ENCODE measurements at places on chromosomes 2 and 18.

DNA sequence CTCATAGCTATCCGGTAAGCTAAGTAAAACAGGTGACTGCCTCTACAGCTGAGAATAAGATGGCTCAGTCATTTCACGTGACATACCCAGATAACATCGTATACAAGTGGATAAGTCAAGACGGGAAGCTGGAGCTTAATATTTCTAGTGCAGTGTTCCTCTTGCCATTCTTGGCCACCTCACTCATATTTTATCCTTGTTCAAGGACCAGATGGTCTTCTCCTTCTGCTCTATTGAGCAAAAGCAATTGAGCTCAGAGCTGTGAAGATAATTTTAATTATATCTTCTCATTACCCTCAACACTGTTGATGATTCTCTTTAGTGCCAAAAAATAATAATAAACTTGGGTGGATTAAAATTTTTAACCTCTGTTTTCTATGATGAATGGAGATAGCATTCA is 201.1 kb downstream of the DCC start:
- DNase-seq = no peak

- peak; percentile 89 for DNase-seq
These were observed 12.2 kb downstream of the WNT10A start for GRCh38 chr2:218892693-218893348.

DNA sequence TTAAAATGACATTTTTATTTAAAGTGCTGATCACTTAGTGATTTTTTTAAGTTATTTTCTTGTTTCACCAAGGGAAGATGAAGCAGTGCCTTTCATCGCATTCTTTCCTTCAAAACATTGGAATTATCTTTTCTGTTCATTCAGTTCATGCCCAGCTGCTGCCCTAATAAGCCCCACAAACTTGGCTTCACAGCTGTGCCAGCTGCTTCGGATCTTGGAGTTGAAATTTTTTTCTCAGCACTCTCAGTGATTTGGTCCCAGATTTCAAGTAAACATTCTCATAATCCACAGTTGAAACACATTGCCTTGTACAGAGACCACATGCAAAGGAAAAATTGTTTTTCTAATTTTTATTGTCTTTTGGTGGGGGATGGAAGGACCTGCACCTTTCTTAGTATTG is 353.3 kb upstream of the LRP1B start:
- no peak for DNase-seq

DNA sequence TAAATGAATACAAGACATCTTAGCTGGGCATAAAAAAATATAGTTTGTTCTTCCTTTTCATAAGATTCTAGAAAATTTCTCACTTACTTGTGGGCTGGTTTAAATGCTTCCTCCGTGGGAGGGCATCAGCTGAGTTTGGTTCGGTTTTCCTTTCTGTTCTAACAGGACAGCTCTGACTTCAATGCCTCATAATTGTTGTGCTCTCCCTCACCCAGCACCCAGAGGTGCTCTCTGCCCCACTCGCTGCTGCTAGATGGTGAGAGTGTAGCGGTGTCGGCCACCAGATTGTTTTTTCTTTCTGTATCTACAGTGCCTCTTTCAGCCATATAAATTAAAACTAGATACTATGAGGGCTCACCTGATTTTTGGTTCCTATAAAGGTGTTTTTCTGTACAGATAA is 407.2 kb upstream of the CDH7 start:
- no peak for DNase-seq

DNA sequence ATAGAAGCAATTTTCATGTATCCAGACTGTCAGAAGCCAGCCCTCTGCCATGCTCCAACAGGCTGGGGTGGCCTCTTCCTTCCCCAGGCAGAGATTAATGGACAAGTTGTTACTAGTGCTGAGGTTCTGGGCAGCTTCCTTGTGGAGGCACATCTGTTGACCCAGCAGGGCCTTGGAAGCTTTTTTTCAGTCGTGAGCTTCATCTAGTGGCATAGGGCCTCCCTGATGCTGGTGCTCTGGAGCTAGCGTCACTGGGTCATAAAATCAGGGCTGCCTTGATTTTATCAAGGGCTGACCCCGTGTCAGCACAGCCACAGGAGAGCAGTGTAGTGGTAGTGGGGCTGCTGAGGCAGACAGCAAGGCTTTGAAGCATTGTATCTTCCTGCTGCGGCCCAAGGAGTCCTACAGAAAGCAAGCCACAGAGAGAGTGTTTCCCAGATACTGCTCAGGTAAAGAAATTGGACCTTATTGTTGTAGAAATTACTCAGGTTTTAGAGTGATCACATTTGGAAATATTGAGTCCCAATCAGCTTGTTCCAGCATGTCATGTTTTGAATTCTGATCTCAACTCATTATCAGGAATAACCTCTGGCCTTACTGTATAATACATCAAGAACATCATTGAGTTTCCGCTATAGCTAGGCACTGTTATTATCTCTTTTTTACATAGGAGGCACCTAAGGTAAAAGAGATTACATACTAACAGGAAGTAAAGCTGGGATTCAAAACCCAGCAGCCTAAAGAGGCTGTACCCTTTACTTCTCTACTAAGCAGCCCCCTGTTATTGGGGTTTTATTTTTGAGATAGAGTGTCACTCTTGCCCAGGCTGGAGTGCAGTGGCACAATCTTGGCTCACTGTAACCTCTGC is 92.3 kb upstream of the ALPP start:
- peak; percentile 74 for DNase-seq

GRCh38 chr2:49598231-49598630 is 443.9 kb upstream of the FSHR start:
- no peak for DNase-seq

- DNase-seq = no peak
These were observed 18.1 kb upstream of the ANTXR1 start for GRCh38 chr2:68994864-68995263.

DNA sequence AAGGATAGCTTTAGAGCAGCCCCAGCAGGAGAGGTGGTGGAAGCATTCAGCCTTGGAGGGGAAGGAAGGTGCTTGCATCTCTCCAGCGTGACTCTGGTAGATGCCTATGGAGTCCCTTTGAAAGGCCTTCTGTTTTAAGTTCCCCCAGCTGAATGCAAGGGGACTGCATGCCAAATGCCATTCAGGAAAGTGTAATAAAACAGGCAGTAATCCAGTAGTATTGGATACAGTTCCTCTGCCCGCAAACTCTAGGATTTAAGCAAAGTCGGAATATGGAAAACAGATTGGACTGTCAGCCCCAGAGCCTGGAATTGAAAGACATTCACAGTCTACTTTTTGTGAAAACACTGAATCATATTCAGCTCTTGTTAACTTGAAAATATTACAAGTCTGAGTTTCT is 125.2 kb upstream of the GAREM1 start:
- DNase-seq = no peak

- DNase-seq = no peak
These were observed 12.7 kb upstream of the NOSTRIN start for GRCh38 chr2:168789776-168790175.

DNA sequence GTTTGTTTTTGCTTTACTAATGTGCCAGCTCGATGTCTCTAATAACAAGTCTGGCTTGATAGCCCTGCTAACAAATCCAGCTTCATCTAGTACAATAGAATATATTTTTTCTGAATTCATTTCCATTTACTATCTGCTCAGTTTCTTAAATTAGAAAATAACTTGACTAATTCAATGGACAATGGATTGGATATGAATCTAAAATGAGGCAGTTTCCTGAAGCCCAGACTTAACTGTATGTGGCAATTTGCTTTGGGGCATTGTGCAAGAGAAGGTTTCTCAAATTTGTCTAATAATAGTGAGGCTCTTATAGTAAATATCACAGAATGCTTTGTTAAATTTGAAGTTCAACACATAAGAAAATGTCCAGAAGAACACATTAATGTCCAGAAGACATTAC is 25.8 kb downstream of the CALCRL start:
- no peak for DNase-seq

DNA sequence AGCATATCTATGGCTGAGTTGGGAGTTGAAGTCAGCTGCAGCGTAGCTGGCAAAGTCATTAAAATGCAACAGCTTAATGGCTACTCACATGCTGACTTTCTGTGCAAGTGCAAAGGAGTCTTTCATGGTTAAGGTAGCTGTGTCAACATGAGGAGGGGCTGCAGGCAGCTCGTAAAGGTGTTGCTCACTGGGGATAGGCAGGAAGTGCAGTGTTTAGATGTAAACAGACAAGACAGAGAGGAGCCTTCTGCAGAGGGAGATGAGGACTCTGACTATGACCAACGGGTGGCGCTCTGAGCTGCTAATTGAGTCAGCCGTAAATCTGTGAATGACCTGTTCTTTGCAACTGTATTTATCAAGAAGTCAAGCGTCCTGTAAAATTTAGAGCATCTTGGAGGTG is 22.3 kb upstream of the CAVIN2 start:
- DNase-seq = peak; percentile 89

DNA sequence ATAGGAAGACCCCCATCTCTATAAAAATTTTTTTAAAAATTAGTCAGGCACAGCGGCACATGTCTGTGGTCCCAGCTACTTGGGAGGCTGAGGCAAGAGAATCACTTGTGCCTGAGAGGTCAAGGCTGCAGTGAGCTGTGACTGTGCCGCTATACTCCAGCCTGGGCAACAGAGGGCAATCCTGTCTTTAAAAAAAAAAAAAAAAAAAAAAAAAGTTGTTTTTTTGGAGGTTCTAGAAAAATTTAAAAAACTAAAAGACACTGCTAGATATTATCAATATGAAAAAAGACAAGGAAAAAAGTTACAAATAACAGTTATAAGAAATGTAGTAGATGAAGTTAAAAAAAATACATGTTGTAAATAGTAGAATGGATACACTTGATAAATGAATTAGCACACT is 56.1 kb upstream of the C2orf15 start:
- no peak for DNase-seq

DNA sequence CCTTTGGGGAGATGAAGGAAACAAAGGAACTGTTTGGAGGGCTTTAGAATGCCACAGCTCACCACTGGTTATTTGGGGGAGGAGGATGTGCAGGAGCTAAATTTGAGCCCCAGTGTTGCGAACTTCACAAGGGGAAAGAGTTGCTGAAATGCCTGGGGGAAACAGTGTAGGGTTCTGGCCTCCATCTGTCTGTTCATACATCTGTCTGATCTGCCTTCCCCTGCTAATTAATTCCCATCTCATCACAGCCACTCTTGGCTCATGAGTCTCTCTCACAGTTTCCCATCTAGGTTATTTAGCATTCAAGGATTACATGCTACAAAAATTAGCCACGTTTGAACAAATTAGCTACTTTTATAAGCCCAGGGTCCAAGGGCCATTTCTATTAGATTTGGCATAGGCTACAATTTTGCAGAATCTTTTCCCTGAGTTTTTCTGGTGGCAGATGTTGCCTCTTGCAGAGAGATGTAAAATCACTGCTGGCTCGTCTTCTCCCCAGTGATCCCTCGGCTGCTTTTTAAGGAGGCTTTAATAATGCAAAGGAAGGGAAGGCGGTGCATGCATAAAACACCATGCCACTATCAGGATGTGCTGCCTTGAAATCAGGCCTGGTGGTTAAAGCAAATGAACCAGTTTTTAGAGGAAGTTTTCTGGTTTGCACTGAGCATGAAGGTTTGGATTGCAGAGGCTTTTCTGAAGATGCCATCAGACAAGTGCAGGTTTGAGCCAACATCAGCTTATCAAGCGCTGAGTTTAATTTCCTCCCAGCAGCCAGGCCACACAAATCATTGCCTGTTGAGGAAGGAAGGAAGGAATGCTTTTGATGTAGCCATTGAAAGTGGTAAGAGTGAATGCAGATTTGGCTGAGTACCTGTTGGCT is 35.0 kb downstream of the ADD2 start:
- no peak for DNase-seq

DNA sequence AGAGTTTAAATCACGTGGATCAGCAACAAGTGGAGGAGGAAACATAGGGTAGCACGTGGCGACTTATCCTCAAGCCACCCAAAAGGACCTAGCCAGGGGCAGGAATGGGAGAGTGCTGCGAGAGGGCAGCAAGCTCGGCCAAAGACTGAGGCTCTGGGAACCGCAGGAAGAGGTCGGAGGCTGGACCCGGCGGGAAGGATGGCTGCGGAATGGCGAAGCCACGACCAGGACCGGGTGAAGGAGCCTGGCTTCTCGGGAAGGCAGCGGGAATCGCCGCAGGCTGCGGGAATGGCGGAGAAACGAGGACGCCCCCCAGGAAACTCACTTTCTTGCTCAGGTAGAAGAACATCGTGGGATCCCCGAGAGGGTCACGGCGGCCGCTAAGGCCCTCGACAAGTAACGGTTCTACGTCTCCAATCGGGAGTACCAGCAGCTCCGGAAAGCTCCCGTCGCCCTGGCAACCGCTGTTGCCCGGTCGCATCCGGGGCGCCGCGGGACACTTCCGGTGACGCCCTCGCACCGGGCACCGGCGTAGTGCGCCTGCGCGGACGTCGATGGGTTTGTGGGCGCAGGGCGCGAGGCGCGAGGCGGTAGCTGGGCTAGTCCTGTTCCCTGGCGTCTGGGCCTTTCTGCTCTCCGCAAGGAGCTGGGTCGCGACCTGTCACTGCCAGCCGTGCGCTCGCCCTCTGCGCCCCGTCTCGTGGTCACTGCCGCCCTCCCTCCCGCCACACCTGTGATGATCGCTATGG is at the start of gene WDR35:
Gene WDR35 (minus strand): TSS at position 439 of the 749 bp plus-strand sequence. CDS start 90 bp downstream, at position 349.
- peak; percentile 93 for DNase-seq

DNA sequence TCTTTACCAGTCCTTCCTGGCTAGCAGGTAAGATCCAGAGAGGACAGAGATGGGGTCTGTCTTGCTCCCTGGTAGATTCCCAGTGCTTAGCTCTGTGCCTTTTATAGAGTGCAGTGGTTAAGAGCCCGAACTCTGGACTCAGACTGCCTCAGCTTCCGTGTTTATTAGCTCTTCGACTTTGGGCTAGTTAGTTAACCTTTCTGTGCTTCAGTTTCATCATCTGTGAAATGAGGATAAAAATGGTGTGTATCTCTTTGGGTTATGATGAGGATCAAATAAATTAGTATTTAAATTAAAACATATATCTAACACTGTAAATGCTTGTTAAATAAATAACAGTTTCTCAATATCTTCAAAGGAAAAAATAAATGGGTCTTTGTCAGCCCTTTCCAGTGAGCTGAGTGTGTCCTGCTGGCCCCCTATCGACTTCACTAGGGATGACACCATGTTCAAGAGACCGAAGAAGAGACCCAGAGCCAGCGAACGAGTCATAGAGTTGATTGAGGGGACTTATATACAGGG is 38.2 kb downstream of the CERS6 start:
- DNase-seq = peak; percentile 74

- DNase-seq = no peak
These were observed 2.9 kb downstream of the SERTAD2 start for GRCh38 chr2:64650722-64651338.

DNA sequence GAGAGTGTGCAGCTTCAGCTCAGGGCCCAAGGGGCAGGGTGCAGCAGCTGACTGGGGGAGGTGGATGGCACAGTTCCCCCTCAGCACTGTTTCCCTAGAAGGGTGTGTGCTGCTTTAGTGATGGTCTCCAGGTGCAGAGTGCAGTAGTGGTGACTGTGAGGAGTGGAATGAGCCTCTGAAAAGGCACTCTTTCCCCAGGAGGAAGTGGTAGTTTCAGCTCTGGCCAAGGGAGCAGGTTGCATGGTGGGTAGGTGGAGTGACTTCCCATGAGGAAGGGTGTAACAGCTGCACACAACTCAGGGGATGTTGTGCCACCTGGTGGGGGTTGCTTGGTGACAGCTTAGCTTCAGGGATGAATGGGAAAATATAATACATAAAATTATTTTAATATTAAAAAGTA is 251.5 kb upstream of the NXPH2 start:
- peak; percentile 61 for DNase-seq

- peak; percentile 39 for DNase-seq
These were observed 301.5 kb downstream of the NDUFA10 start for GRCh38 chr2:239723486-239724193.

- no peak for DNase-seq
These were observed 42.5 kb downstream of the TRIB2 start for GRCh38 chr2:12759248-12759647.

Measured in islet precursor cell (in vitro differentiated cells).